IMR-90 (cell line): ENCODE measurements at places on chromosomes 1 and 21. TPM values are rescaled to one million over a fixed set of nuclear protein-coding genes. Genes with fewer than 3 reads are reported as not detected.
A peak's percentile ranks its signal among the peaks of the same experiment; 100 is the strongest.

- DNase-seq: no peak
These were observed 36.2 kb downstream of the TLR5 start for GRCh38 chr1:223106856-223107255.

Gene C1QC
- not detected in 2 replicates for total RNA-seq

GRCh38 chr1:24085546-24085945 is 26.4 kb downstream of the MYOM3 start:
- DNase-seq: peak; percentile 18

- DNase-seq: no peak
These were observed 72.5 kb downstream of the ENAH start for GRCh38 chr1:225580238-225581099.

- DNase-seq: no peak
These were observed 2.0 kb downstream of the SERINC2 start for GRCh38 chr1:31414980-31415370.
